Naive thymus-derived CD4-positive, alpha-beta T cell (primary cell): ENCODE measurements at places on chromosomes 7 and 10.

DNA sequence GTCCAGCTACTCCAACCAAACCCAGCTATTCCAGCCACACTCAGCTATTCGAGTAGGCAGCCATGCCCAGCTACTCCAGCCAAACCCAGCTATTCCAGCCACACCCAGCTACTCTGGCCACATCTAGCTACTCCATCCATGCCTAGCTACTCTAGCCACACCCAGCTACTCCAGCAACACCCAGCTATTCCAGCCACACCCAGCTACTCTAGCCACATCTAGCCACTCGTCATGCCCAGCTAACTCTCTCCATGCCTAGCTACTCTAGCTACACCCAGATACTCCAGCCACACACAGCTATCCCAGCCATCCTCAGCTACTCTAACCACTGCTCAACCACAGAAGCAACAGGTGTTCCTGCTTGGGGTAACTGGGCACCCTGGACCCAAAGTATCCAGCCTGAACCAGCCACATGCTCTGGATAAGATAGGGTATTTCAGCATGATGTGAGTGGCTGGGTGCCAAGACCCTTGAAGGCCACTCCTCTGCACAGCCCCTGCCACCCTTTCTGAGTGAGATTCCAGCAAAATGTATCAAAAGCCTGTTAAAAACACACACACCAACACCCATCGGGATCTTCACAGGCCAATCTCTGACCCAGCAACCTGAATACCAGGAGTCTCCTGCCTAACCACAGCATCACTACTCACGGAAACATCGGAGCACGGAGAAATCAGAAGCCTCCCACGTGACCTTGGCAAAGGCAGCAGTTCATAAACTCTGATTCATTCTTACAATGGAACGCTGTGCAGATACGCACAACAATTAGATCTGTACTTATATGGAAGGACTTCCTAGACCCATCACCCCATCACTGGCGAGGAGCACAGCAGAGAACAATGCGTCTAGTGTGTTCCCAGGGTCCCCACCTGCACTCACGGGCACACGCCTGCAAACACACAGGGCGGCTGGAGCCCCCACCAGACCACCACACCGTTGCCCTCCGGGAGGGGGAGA, 51.8 kb upstream of the DNAAF5 start:
- DNase-seq: no peak
- H3K36me3 ChIP-seq: peaks cover 5% of the 10 kb centered on the region
- no peaks in the 10 kb centered on the region for H3K4me1 ChIP-seq
- no peak overlapping the region for H3K4me3 ChIP-seq

GRCh38 chr10:102824664-102825063, 12.5 kb downstream of the CYP17A1 start:
- DNase-seq: no peak
- no peak overlapping the region for H3K27ac ChIP-seq
- H3K4me3 ChIP-seq: no peak overlapping the region
- H3K27me3 ChIP-seq: no peaks in the 10 kb centered on the region

DNA sequence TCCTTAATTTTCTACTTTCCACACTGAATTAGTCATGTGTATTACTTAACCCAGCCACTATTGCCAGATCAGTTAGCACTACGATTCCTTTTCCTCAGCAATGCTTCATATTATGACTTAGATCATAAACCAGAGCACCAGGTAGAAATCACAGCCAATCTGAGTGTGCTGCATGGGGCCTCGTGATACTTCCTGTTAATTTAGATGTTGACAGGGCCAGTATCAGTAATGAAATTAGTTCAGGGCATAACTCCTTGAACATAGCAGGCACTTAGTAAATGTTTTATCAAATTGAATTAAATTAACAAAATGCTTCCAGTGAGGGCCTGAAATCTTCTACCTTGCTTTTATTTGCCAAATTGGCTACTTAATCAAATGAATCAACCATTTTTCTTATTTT, 169.3 kb upstream of the LRGUK start:
- no peak overlapping the region for H3K27ac ChIP-seq
- no peaks in the 10 kb centered on the region for H3K4me1 ChIP-seq
- no peaks in the 10 kb centered on the region for H3K36me3 ChIP-seq
- H3K27me3 ChIP-seq: no peaks in the 10 kb centered on the region
- no peak for DNase-seq

DNA sequence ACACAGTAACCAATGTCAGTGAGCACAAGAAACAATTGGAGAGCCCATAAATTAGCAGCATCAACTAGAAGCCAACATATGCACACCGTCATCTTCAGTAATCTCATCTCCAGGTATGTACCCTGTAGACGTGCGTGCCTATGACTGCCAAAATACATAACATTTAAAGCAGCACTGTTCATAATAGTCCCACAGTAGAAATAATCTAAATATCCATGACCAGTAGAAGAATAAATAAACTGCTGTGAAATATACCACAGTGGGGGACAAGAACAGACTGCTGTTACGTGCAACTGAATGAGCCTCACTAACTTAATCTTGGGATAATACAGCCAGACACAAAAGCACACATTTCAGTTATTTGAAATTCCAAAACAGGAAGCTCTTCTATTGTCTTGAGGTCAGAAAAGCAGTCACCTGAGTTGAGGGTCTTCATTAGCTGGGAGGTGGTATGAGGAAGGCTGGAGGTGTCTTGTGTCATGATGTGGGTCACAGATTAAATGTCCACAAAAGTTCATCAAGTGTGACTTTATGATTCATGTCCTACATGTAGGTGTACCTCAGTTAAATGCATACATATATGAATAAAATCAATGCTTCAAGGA, 454.2 kb upstream of the AKR1E2 start:
- H3K4me1 ChIP-seq: no peaks in the 10 kb centered on the region
- H3K36me3 ChIP-seq: no peaks in the 10 kb centered on the region
- no peak overlapping the region for H3K27ac ChIP-seq
- no peak for DNase-seq
- H3K27me3 ChIP-seq: no peaks in the 10 kb centered on the region

GRCh38 chr10:4647109-4647785, 178.8 kb upstream of the AKR1E2 start:
- no peak overlapping the region for H3K4me3 ChIP-seq
- H3K27me3 ChIP-seq: no peaks in the 10 kb centered on the region
- H3K36me3 ChIP-seq: no peaks in the 10 kb centered on the region
- no peak for DNase-seq
